Stimulated activated CD4-positive, alpha-beta T cell treated with anti-CD3 and anti-CD28 coated beads, TNF-alpha, amount 100 ng/mL, for 1 hour (primary cell): ENCODE measurements at places on chromosomes 1 and 21.

- DNase-seq: no peak
Measured at GRCh38 chr1:99986656-99987225, 16.9 kb downstream of the SLC35A3 start.

DNA sequence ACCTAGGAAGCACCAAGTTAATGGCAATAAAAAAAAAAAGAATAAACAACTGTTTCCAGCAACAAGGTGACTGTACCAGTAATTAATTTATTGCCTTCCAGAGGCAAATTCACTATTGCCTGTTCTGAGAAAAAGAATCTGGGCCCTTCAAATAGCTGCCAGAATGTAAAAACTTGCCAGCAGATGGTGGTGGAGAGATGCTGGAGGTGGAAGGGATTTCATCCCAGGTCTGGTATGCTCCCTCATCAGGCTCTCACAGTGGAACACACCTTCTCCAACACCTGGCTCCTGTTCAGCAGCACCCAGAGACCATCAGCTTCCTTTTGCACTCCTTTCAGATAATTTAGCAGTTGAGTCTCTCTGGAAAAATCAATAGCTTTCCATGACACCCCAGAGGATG lies 792.9 kb upstream of the ADAMTS5 start:
- DNase-seq: no peak

GRCh38 chr1:192756314-192756713 lies 52.5 kb upstream of the RGS2 start:
- DNase-seq: no peak

GRCh38 chr21:33058957-33059356 lies 11.0 kb upstream of the OLIG1 start:
- no peak for DNase-seq

DNA sequence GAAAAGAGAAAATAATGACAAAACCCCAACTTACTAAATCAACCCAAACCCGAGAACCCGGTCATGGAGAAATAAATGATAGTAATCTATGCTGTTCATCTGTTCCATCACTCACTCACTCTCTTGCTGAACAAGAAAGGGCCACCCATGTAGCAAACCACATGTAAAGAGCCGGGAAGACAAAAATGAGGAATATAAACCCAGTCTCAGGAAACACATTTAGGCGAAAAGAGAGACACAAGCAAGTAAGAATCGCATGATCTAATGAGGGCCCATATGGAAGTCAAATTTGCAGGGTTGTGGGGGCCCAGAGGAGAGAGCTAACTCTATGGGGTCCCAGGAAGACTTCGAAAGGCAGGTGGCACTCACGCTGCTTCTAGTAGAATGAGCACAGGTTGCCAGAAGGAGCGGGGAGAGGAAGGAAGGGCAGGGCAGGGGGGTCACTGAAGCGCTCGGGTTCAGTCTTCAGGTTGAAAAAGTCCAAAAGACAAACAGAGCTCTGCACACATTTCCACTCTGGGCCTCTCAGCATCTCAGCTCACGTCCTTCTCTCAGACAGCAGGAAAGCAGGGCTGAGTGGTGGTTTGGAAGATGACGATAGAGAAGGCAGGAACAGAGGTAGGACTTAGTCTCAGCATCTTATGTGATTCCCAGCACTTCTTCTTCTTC lies 142.9 kb upstream of the KRTAP19-8 start:
- no peak for DNase-seq
